ENCODE measurements at places on chromosomes 1 and 21.

DNA sequence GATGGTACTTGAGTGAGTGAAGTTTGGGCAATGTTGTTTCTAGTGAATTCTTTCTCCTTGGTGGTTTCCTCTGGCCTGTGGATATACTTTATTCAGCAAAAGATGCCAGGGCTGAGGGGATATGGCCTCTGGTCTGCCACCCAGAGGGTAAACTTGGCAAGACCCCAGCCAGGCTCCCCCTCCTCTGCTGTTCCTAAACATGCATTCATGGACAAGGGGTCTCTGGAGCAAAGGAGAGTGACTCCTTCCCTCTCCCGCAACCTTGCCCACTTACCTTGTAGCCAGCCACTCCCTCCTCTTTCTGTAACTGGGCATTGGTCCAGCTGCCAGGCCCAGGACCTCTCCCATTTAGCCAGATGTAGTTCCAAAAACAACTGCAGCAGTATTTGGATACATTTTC lies 43.8 kb downstream of the RUNX3 start:
- DNase-seq: no peak

DNA sequence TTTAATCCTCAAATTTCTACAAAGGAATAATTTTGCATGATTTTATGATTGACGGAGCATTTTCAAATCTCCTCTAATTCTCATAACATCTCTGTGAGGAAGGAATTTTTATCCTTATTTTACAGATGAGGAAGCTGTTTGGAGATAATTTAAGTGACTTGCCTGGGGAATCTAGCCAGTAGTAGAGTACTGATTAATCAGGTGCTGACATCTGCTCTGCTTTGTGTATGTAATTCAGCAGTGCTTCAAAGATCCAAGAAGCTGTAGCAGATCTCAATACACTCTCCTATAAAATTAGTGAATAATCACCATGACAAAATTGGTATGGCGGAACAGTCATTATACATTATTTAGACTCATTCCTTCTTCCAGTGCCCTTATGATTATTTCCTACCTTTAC lies 46.0 kb downstream of the DPH5 start:
- no peak for DNase-seq

- peak; percentile 75 for DNase-seq
Measured at GRCh38 chr1:244049162-244050013, 1.7 kb upstream of the ZBTB18 start.

DNA sequence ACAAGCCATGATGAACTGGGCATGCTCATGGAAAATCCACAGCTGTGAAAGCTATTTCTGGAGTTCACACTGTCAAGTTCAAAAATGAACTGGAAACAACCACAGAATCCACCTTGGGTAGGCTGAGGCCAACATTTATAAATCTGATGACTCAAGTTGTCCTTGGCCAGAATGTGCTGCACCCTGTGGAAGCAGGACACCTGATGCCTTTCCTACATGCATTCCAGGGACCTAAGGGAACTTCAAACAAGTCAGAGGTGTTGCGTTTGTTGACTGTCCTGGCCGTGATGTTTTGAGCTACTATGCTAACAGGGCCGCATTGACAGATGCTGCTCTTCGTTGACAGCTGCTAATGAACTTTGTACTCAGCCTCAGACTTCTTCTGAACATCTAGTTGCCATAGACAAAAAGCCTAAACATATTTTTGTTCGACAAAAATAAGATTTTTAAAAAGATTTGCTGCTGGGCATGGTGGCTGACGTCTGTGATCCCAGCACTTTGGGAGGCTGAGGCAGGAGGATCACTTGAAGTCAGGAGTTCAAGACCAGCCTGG lies 127.9 kb upstream of the SLC45A1 start:
- DNase-seq: no peak

DNA sequence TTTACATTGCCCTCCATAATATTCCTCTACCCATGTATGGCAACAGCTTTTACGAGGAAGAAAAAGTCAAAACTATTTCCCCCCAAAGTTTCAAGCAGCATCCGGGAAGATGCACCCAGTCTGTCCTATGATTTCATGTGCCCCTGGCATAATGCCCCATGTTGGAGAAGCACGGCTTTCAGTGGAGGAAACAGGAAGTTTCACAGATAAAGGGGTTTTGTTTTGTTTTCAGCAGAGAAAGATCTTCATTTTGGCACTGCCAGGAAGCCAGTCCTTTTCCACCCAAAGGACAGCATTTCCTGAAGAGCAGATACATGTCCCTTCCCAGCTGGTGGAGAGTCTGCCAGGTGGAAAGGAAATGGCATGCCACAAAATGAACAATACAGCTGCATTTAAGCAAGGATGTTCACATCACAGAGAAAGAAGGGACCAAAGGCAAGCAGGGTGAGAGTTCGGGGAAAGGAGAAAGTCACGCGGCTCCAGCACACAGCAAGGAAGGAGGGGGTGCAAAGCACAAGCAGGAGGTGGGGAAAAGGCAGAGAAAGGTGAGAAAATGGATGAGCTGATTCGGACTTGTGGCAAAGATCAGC lies 95.3 kb upstream of the HIVEP3 start:
- DNase-seq: no peak

DNA sequence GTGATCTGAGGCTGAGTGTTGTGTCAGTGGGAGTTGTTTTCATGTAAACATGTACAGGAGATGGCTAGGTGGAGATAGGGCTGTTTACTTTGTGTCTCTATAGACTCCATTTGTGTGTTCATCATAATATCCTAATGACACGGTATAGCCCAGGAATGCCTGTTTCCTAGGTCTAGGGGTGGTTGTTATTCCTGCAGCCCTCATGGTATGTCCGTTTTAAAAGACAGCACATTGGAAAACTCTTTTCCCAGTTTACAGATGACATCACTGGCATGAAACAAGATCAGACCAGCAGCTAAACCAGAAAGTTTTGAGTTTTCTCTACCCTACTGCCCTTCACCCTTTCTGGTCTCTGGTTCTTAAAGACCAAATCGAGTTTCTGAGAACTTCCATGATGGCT lies 227.3 kb upstream of the TMEM51 start:
- DNase-seq: no peak

GRCh38 chr1:234538062-234538731 lies 59.2 kb upstream of the TARBP1 start:
- DNase-seq: no peak

DNA sequence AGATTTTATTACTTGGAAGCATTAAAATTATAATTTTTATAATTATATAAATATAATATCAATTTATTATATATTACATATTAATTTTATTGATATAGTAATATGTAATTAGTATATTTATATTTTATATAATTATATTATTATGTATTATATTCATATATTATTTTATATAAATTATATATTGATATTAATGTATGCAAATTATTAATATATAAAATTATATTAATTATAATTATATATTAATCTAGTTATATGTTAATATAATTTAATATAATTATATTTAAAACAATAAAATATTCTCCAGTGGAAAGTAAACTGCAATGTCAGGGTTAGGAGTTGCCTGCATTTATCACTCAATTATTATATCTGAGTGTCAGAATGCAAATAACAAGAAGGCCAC lies 48.8 kb downstream of the KCNK2 start:
- no peak for DNase-seq

DNA sequence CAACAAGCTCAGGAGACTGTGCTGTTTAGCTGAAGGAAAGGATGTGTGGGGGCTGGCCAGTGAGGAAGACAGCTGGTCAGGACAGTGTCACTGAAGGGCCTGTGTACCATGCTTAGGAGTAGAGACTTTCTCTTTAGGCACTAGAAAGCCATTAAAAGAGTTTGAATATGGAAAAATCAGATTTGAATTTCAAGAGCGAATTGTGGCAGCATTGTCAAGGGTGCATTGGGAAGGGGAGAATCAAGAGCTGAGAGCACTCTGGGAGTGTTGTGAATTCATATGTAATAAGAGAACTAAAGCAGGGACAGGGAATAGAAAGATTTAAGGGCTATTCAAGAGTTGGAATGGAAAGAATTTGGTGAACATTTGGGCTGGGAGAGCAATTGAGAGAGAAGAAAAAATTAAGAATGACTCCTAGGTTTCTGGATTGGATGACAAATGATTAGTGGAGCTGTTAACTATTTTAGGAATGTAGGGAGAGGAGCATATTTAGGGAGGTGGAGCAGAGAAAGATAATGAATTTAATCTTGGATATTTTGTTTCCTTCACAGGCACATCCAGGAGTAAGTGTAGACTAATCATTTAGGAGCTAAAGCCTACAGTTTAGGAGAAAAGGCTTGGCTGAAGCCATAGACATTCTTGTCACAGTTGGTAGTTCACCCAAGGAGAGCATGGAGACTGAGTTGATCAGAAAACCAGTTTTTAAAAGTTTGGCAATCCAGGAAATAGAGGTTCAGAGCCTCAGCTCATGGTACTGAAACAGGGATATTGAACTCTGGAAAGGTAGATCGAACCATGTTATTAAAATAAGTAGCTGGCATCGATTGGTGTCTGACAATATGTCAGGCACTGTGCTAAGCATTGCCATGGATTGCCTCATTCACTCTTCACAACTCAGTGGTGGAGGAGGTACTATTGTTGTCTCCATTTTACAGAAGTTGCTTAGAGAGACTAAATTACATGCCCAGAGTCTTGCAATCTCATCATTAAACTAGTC lies 23.1 kb upstream of the TOR3A start:
- DNase-seq: no peak

- no peak for DNase-seq
Measured at GRCh38 chr1:70205071-70205433, 327 bp downstream of the LRRC40 start.

GRCh38 chr1:55005351-55006140 lies 6.8 kb downstream of the BSND start:
- no peak for DNase-seq

DNA sequence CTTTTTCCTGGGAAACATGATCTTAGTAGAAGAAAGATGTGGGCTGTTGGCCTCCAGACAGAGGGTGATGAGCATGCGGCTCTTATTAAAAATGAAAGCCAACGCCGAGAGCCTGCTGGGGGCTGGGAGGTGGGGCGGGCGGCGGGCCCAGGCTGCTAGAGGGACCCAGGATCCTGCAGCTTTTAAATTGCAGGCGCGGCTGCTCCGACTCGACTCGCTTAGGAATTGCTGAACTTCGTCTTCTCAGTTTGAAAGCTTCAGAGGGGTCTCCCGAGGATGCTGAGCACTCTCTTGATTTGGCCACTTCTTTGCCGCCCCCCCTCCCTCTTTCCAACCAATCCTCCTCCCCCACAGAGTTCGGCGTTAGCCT lies 1.2 kb downstream of the AGPAT3 start:
- peak; percentile 45 for DNase-seq

GRCh38 chr1:188295157-188295556 lies 1466.4 kb downstream of the PLA2G4A start:
- DNase-seq: no peak

- no peak for DNase-seq
Measured at GRCh38 chr1:206518743-206519142, 11.4 kb downstream of the RASSF5 start.

- DNase-seq: peak; percentile 5
Measured at GRCh38 chr1:10283318-10283984, 73.1 kb downstream of the KIF1B start.

GRCh38 chr1:204587621-204588020 lies 71.4 kb downstream of the MDM4 start:
- no peak for DNase-seq

- DNase-seq: peak; percentile 63
Measured at GRCh38 chr1:232218955-232219865, 410.7 kb downstream of the SIPA1L2 start.

DNA sequence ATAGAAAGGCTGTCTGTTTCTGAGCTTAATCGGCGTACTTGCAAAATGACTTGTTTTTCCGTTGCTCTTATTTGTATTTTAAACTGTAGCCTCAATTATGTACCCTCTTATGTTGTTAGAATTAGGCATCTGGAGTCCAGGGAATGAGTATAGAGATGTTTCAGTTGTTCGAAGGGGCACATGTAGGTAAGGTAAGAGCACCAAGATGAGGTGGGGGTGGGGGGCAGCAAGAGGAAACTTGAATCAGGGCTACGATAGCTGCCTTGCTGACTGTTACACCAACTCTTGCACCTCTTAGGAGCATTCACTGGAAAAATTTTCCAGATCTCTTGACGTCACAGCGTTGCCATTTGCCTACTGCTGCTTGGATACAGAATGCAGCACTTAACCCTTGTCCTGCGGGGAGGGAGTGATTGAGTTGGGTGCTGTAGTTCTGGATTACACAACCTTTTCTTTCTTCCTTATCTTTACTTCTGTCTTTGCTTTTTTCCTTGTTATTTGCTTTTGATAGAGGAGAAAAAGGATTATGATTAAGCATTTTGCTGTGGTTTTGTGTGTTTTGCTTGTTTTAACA lies 3.2 kb downstream of the ATP1B1 start:
- DNase-seq: peak; percentile 76

DNA sequence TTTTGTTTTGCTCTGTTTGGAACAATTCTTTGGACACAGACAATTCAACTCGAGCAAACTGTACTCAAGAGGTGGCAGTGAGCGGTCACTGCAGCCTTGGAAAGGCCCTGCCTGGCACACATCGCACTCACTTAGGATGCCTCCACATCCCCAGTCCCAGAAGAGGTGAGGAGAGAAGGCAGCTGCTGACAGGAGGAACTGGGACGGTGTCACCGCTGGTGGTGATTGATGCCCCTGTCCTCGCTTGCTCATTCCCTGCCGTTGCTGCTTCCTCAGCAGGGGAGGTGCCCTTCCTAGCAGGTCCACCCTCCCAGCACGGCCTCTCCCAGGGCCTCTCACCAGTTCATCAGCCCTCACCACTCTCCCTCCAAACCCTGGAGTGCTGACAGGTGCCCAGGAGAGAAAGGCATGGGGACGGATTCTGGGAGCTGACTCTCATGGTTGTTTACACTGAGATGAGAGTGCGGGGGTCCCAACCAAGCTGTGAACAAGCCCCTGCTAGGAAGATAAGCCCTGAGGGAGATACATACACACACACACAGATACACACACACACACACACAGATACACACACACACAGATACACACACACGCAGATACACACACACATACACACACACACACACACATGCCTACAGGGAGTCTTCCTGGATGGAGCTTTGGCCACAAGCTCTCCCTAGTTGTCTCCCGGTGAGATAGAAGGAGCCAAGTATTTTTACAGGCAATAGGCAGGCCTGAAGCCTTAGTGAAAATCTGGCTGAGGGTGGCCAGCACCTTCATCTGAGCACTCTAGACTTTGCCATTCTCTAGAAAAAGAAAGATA lies 101.1 kb downstream of the CDC7 start:
- DNase-seq: no peak

DNA sequence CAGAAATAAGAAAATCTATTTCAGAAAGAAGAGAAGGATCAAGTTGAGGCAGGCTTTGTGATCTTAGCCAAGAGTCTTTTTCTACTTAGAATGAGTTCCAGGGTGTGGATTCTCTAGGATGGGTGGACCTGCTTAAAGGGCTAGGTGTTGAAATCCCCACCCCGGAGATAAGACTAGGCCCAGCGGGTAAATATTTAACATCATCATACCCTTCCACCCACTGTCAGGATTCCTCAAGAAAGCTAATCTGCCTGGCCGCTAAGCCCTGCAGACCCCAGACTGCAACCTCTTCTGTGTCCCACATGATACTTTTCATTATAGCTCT lies 5.8 kb downstream of the IGSF9 start:
- no peak for DNase-seq

DNA sequence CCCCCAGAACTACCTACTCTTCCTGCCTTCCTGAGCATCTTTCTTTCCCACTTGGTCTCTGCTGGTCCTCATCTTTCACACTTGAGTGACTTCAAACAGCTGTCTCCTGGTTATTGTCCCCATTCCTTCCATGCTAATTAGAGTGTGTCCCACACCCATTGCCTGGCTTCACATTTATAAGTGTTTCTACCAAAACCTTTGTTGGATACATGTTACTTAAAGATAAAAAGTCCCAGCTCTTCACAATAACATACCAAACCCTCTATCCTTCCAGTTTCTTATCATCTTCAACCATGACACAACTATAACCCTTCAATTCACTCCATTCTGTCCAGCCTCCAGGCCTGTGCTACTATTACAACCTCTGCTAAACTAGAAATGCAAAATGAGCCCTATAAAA lies 41.0 kb downstream of the VCAM1 start:
- no peak for DNase-seq

All from BE2C (cell line).